ENCODE measurements at places on chromosomes 6 and 20.

DNA sequence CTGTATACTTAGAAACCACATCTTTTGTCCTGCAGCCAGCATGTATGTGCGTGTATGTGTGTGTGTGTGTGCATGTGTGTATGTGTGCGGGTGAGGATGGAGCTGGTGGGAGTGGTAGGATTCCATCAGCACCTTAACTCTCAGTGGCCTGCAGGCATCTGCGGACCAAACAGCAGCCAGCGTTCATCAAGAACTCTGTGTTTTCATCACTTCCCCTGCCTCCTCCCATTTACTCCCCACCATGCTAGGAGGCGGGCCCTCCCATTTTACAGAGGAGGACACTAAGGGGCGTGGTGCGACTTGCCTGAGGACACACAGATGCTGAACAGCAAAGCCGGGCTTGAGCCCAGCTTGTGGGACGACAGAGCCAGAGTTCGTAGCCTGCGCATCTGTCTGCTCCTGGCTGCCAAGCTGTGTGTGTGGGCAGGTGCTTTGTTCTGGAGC lies 8.9 kb downstream of the VSTM2L start:
- no peak for DNase-seq

DNA sequence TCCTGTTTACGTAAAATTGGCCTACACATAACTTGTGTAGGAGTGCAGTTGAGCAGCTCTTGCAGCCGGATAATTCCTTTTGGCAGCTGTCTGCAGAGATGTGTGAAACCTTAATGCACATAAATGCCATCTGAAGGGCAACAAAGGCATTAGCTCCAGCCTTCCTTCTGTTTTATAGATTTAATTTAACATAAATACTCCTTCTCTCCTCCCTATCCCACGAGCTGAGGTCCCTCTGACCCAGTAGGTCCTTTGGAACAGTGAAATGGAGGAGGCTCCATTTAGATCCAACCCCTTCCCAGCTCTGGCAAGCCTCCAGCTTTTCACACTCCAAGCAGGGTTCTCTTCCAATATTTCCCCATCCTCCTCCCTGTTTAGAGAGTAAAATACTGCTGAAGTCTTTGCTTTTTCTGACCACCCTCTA lies 6.5 kb downstream of the PLEKHG1 start:
- no peak for DNase-seq

DNA sequence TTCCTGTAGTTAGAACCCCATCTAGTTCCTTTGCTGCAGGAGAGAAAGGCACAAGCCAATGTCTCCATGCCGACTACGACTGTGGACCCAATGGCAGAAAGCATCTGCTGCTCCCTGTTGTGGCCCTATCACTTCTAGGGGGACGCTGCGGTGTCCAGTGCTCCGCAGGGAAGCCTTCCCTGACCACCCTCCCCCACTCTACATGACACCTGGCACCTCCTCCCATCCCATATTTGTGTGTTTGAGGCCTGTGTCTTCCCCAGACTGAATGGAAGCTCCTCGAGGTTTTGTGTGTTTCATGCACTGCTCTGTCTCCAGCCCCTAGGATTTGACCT lies 159.5 kb downstream of the DTNBP1 start:
- no peak for DNase-seq

GRCh38 chr20:59751075-59751711 lies 146.9 kb downstream of the PHACTR3 start:
- DNase-seq, result peak; percentile 89

DNA sequence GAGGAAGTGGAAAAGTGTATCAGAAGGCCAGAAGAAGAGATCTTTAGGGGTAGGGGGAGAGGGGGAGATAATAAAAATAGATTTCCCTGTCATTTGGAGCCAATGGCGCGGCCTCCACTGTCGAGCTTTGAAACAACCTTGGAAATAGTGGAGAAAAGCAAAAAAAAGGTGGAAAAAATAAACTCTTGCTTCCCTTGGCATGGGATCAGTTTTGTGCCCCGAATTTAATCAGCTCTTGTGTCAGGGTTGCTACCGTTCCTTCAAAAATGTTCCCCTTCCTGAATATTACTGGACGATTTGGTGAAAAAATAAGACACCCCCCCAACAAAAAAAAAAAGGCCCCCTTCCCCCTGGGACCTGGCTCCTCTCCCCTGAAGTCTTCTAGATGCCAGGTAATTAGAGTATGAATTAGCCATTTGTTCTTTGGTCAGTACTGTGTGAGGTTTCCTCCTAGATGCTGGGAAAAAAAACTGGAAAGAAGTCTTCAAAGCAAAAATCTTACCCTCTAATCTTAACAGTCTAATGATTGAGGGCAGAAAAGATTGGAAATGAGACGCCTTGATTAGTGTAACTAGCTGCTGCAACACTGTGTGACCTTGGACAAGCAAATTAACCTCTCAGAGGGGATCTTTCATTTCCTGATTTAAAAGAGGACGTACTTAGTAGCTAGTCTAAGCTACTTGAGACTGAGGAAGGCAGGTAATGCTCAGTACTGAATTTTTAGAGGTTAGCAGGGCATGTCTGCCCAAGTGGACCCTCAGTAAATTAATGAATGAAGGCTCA lies 872 bp upstream of the RBM39 start:
- DNase-seq, result no peak

- DNase-seq, result no peak
These were observed 135.0 kb upstream of the MAN1A1 start for GRCh38 chr6:119484598-119484997.

GRCh38 chr6:39867592-39867991 lies 66.7 kb downstream of the MOCS1 start:
- no peak for DNase-seq

DNA sequence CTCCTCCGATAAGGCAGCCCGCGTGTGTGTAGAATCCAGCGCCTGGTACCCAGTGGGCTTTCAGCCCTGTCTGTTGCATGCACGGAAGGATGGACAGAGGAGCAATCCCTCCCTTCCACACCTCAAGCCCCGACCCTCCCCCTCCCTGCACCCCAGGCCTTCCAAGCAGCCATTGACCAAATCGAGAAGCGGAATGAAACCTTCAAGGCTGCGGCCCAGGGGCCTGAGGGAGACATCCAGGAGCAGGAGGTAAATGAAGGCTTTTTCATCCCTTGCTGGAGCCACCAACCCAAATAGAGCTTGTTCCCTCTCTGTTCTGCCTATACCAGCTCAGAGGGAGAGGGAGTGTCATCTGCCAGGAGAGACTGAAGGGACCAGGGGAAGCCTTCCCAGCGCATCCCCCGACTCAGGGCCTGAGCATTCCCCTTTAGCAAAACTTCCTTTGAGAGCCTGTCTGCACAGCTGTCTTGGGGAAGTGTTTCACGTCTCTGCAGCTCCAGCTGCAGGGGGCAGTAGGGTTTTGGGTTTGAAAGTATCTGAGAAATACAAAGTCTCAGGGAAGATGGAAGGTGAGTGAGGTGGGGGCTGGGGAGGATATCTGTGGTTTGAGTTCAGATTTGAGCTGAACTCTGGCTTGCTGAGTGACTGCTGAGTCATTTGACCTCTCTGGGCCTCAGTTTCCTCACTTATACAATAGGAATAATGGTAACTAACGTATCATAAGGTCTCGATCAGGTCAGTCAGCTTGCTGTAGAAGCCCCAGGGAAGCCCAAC lies 16.1 kb downstream of the FGD2 start:
- DNase-seq, result no peak

DNA sequence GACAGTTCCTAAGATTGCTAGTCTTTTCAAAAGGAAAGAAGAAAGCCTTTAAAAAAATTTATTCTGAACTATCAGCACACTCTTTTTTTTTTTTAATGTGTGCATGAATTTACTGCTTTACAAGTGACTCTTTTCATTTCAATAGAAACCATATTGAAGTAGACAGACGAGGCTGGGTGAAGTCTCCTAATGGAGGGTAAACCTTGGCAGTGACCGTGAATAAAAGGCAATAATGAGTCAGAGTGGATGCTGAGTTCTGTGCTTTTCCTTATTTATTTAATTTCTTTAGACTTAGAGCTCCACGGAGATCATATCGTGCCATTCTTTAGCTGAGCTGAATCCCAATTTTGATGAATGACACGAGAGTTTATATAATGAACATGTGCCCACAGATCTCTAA lies 196.9 kb downstream of the PRL start:
- DNase-seq, result no peak

GRCh38 chr6:31559958-31560696 lies 12.0 kb upstream of the LTA start:
- DNase-seq, result no peak

DNA sequence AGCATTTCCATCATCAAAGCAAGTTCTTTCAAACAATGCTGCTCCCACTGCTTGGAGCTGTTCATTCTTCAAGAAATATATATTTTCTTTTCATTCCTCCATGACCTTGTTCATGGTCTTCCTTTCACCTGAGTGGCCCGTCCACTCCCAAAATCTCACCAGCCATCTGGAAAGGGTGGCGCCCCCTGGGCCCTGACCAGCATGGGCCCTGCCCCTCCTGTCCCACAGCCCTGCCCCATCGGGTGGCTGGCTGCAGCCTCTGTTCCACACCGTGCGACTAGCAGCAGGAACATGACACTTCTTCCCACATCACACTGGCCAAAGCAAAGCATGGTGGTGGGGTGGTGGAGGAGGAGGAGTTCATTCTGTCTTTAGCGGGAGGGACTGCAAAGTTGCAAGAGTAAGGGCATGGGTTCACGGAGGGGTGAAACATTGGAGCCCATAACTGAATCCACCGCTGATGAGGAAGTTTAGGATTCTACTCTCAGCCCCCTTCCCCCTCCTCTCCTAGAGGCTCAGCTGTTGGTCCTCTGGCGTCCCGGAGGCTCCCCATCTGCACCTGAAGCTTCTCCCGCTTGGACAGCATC lies 195.2 kb upstream of the SLC24A3 start:
- DNase-seq, result no peak

- no peak for DNase-seq
These were observed 190.3 kb downstream of the RNF144B start for GRCh38 chr6:18577491-18577890.

DNA sequence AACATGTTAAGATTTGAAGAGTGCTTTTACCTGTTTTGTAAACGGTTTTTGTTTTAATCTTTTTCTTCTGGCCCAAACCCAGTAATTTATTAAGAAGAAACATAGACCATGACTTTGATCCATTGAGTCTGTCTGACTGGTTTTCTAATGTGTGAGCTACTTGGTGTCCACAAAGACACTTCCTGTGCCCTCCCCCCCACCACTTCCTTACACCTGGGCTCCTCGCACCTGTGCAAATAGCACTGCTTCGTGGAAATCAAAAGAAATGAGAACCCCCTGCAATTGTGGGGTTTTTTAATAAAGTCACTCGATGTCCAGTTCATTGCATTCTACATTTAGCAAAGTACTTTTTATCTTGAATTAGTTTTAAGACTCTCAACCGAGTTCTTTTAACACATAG lies 65.5 kb downstream of the SMOC2 start:
- no peak for DNase-seq

GRCh38 chr6:34546551-34547321 lies 9.4 kb downstream of the SPDEF start:
- DNase-seq, result no peak

DNA sequence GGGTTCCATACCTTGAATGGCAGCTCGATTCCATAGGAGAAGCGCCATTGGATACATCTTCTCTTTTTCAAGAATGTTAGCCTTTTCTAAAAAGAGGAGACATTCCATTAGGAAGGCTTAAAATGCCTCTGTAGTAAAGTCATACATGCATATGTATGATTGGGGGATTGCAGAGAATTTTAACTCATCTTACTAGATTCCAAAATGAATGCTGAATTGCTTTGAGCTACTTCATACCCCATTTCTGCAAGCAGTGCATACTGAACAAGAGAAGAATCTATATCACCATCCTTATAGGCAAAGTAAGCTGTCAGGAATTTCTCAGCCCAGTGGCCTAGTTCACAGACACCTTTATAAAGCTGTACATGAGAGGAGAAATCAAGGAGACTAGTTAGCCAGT lies 80.3 kb downstream of the NDUFAF5 start:
- DNase-seq, result no peak

DNA sequence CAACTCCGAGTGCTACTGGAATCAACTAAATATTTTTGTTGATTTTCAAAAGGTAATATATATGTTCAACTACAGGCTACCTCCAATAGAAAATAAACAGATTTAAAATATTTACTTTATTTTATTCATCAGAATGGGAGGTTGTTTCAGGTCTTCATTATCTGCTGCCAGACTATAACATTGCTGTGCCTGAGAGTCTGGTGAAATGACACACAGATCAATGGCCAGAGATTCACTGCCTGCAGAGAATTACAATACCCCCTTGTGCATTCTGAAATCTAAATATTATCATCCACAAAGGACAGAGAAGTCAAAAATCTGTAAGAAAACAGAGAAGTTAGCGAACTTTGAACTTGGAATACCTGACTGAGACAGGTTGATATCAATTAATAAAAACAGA lies 667.8 kb upstream of the GJE1 start:
- no peak for DNase-seq

GRCh38 chr20:37845241-37845681 lies 57.7 kb upstream of the VSTM2L start:
- DNase-seq, result no peak

DNA sequence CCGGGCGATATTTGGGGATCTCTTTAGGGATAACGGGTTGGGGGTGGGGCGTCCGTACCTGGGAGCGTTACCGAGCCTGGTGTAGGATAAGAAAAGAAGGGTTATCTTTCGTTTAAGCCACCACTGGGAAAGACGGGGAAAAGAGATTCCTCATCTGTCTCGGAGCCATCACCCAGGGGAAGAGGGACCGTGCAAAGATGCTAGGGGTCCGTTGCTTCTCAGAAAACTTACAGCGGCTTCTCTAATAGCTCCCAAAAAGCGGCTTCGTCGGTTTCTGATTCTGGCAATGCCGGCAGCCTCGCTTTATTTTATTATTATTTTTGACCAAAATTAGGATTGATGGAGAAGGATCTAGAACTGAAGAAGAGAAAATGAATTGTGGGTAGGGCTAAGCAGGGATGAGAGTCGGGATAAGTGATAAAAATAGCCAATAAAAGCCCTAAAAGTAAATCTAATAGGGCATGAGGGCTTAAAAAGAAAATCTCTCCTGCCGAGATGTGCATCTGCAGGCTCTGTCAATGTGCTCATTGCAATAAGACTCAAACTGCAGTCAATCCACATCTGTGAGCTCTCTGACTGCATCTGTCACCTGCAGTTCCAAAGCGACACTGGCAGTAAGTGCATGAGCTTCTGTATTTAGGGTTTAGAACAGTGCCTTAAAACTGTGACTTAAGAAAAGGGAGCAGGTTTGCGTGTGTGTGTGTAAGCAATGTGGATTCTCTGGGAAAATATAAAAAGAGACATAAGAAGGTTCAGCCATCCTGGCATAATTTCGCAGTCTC lies 801 bp downstream of the TBPL1 start:
- DNase-seq, result no peak

DNA sequence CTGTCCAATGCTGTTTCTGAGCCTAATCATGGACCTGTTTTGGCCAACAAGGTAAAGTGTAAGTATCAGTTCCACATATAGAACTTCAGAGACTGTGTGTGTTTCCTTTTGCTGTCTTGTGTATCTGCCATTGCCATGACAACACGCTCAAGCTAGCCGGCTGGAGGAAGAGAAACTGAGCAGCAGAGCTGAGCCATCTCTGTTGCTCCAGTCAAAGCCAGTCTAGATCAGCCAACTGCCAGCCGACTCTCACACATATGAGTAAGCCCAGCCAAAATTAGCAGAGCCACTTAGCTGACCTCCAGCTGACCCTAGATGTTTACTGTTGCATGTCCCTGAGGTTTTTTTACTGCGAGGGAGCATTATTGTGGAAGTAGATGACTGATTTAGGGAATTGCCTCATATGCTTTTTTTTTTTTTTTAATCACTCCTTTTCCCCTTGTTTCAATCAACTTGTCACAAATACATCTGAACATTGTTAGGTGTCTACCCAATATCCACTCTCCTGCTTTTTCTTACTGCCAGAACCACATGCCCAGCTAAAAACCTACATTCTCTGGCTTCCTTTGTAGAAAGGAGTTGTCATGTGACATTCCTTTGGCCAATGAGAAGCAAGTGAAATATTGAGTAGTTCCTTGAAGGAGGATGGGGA lies 304.3 kb upstream of the SUPT3H start:
- DNase-seq, result no peak

- no peak for DNase-seq
These were observed 37.7 kb downstream of the DSE start for GRCh38 chr6:116408491-116408890.

All from HuH-7.5 (cell line).